NCI-H1694 (cell line): ENCODE measurements at places on chromosomes 13 and 19.

- DNase-seq, result no peak
These were observed 617 bp upstream of the IQCN start for GRCh38 chr19:18274781-18275356.

DNA sequence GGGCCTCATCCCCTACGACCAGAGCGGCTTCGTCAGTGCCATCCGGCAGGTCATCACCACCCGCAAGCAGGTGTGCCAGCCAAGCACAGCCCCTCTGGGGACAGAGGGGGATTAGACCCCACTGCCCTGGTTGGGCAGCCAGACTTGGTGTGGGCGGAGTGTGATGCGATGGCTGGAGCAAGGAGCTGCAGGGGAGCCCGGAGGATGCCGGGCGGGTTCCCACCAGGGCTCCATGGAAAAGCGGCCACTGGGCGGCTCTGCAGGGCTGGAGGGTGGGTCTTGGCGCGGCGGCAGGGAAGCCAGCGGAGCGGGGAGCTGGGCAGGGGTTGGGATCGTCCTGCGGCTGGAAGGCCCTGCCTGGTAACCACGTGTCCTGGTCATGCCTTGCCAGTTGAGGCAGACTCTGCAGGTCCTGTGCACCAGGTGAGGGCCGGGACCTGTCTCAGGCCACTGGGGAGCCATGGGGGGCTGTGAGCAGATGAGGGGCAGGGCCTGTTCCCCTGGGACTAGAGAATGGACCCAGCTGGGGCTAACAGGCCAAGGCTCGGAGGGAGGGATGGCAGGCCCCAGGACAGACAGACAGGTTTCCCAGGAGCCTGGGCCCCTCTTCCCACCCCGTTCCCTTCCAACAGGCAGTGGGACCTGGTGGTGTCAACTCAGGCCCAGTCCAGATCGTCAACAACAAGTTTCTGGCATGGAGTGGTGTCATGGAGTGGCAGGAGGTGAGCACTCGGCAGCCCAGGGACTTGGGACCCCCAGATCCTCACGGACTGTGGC lies 6.3 kb downstream of the PTOV1 start:
- no peak for DNase-seq

- DNase-seq, result peak; percentile 5
These were observed 22.0 kb downstream of the ITGBL1 start for GRCh38 chr13:101474419-101474957.

- DNase-seq, result no peak
These were observed 381.0 kb upstream of the NBEA start for GRCh38 chr13:34561033-34561432.

- DNase-seq, result no peak
These were observed 43.0 kb downstream of the METTL21C start for GRCh38 chr13:102651892-102652291.

DNA sequence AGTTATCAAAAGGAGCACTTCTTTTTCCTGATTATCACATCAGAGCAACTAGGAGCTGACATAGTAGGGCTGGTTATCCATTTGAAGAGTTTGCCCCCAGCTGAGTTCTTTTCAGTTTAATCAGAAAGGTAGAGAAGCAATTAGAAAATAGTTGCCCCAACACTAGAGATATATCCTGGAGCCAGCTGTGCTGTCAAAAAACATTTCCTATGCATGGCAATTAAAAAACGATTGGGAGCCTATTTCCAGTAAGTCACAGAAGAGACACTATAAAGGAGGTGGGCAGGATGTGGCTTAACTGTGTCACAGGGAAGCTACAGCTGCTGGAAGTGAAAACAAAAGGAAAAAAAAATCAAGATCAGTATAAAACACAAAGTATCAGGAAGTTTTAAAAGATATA lies 155.7 kb upstream of the SLITRK1 start:
- DNase-seq, result no peak

DNA sequence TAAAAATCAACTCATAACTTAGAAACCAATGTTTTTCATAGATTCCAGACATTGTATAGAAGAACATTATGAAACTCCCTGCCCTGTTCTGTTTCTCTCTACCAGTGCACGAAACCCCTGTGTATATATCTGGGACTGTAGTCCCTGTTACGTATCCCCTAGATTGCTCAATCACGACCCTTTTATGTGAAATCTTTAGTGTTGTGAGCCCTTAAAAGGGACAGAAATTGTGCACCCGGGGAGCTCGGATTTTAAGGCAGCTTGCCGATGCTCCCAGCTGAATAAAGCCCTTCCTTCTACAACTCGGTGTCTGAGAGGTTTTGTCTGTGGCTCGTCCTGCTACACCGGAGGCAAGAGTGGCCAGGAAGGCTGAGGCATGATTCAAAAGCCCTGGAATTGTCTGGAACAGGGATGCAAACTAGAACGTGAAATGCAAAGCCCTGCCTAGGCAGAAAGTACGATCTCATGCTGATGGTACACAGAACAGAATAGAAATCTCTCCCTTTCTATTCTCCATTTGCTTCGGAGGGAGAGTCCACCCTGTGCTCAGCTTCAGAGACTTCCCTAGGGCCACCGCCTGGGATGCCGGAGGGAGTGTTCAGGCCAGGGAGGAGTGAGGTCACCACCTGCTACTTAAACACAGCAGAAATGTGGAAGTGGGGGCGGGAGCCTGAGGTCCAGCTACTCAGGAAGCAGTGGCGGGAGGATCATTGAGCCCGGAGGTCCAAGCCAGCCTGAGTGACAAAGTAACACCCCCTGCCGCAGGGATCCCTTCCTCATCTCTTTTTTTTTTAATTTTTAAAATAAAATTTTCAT lies 758 bp upstream of the ZNF888 start:
- no peak for DNase-seq

DNA sequence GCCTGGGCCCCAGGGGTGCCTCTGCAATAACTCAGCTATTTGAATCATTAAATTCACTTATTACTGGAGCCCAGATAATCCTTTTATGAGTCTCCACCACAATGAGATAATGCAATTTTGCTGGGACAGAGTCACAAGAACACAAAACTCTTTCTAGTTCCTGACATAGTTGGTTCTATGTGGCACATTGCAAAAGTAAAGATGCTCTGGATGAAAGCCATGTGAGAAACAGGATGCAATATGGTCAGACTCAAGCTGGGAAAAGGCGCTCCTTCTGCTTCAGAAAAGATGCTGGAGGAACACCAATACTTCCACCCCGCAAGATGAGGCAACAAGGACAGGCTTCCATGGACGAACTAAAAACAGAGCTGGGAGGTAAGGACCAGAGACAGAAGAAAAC lies 5.7 kb downstream of the ANKRD27 start:
- no peak for DNase-seq

GRCh38 chr13:99307247-99307646 lies at the start of gene GPR183:
TSS of gene GPR183 (minus strand) at chr13:99307399. CDS start at chr13:99296145, 11,254 bp downstream.
- DNase-seq, result no peak

GRCh38 chr13:73497430-73497829 lies 438.6 kb downstream of the KLF5 start:
- DNase-seq, result no peak

- DNase-seq, result no peak
These were observed 66.1 kb downstream of the FGF9 start for GRCh38 chr13:21736926-21737325.

GRCh38 chr13:37706041-37706440 lies 107.5 kb upstream of the POSTN start:
- no peak for DNase-seq

GRCh38 chr19:35512831-35513627 lies 420 bp downstream of the DMKN start:
- DNase-seq, result no peak

DNA sequence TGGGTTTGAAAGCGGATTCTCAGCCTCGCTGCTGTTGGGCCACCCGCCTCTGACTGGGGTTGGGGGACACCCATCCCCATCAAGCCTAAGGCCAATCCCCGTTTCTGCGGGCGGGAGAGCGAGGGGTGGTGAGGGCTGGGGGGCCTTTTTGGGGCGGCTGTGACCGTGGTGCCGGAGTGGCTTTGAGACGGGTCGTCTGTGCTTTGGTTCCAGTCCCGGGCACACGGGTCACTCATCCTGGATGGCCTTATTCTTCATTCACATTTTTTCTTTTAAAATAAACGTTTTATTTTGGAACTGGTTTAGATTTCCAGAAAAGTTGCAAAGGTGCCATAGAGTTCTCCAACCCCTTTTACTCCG lies 1.6 kb downstream of the ZNRF4 start:
- no peak for DNase-seq

GRCh38 chr19:33813391-33814101 lies 16.9 kb downstream of the KCTD15 start:
- DNase-seq, result no peak

- no peak for DNase-seq
These were observed 115.6 kb downstream of the RAB20 start for GRCh38 chr13:110445722-110446574.

DNA sequence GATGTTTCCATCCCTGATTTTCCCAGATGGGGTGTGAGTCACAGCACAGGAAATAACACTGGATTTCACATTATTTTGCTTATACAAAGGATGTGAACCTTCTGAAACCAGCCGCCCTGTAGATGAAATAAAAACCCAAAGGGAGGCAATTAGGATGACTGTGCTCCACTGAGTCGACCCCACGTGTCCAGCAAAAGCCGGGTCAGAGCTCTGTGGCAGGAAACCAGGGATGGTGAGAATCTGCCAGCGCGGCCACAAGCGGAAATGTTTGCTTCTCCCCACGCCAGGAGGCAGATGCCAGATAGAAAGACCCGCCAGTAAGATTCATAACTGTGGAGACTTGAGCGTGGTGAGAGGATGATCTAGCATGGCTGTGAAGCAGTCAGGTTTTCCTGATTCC lies 764.4 kb downstream of the LIG4 start:
- no peak for DNase-seq

- peak; percentile 69 for DNase-seq
These were observed at the start of gene DACH1 for GRCh38 chr13:71867131-71867814. TSS of gene DACH1 (minus strand) at chr13:71867204.

GRCh38 chr19:32879741-32880140 lies 10.2 kb upstream of the SLC7A9 start:
- no peak for DNase-seq

GRCh38 chr19:21117041-21117907 lies 24.6 kb upstream of the ZNF431 start:
- DNase-seq, result no peak

DNA sequence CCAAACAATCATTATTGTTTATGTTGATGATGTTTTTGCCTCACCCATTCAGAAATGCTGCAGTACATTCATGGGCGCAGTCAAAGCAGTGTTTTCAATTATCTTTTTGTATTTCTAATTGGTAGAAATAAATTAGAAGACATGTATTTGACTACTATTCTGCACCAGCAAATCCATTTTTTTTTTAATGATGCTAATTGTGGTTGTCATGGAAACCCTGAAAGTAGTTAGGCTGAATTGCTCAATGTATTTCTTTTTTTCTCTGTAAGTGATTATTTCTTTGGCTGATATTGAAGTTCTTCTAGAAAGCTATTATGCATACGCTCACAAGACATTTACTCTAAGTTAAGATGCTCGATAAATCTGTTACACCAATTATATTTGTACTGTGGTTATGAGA lies 101.2 kb downstream of the RFC3 start:
- no peak for DNase-seq

- no peak for DNase-seq
These were observed 54.0 kb upstream of the ATP12A start for GRCh38 chr13:24625870-24626849.
